ENCODE measurements at places on chromosomes 3 and 15.

GRCh38 chr3:177300039-177300833 is 103.0 kb upstream of the TBL1XR1 start:
- no peak for DNase-seq

DNA sequence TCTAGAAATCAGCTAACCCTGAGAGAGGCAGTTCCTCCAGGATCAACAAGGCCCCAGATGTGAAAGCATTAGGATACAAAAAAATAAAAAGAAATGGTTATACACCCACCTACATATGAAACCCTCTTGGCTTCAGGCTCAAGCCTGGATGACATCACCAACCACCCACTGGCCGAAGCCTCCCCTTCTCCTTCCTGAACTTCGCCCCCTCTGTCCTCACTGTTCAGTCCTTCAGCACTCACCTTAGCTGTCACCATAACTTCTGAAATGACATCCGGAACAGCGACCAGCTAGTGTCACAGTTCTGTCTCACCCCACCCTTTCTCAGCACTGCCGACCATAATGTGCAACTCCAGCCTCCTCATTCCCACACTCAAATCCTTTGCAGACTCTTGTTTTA is 98.7 kb downstream of the PLCH1 start:
- no peak for DNase-seq

DNA sequence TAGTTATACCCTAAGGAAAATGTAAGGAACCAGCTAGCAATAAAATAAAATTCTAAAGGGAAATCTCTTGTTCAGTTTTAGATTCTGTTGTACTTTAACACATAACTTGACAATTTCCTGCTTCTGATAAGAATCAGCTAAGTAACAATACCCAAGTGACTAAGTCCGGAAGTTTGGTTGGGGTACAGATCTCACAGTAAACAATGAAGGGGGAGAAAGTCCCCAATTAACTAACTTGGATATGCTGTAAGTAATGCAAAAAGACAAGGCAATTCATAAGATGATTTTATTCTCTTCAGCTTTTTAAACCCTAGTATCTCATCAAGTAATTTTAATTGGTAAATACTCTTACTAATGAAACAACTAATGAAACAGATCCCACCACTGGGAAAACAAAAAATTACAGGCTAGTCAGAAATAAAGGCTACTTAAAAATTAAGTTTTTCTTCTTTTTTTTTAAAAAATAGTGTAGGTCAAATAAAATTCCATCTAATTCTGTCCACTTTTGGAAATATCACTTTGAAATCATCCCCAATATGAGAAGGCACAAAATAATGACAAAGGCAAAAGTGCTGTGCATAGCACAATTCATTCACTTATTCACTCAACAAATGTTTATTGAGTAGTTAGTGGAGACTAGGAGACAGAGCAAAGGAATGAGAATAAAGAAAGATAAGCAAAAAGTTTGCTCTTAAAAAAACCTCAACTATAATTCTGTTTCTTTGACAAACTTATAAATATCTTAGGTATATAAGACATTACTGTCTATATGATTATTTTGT is 37.8 kb upstream of the IL20RB start:
- no peak for DNase-seq

DNA sequence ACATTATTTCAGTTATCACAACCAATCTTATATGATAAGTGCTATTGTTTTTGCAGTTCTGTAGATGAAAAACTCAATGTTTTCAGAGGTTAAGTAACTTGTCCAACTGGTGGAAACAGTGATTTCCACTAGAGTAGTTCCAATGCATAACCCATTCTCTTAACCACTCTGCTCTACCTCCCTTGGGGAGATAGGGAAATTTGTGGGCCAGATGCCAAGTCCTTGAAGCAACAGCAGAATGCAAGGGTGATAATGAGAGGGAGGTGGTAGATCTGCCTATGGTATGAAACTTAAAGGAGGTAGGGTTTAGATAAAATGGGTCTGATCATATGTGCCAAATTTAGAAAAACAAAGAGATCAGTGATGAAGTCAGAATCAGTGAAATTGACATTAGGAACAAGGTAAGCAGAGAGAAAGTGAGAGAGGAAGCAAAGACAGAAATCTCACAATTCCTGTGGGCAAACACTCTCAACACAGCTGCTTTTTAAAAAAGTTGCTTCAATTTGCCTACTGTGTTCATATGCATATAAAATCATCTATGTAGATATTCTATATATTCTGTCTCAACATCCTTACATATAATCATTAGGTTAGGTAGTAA is 50.5 kb upstream of the UBP1 start:
- DNase-seq, result no peak

- no peak for DNase-seq
Measured at GRCh38 chr3:53286727-53287126, 30.9 kb upstream of the TKT start.

DNA sequence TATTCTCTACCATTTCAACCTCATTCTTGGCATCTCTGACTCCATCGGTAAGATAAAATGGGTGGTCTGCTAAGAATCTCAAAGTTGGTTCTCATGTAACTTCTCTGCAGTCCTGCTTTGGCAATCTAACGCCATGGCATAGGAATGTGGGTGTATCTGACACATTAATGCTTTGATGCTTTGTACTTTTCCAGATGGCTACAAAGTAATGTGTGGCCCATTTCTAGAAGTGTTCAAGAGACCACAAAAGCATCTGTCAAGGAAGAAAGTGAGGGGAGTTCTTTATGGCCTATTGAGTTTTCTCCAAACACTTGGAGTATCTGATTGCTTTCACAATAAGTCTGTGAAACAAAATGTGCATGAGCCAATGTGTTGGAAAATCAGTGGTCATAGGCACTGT is 339.9 kb upstream of the TGFBR2 start:
- DNase-seq, result no peak

GRCh38 chr3:9948586-9948985 is 3.6 kb downstream of the PRRT3 start:
- no peak for DNase-seq

DNA sequence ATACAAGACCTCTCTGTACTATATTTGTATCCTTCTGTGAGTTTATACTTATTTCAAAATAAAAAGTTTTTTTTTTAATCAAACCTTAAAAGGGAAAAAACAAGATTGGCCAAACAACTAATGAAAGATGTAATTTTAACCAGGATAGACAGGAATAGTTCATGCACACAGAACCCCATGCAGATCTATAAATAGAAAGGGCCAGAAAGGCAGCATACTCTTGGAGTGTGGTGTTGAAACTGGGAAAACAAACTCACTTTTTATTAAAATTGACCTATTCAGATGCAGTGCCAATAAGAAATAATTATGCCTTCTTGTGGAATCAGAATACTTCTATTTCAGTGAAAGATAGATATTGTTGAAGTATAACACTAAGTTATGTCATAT is 204.6 kb downstream of the PLCL2 start:
- DNase-seq, result no peak

GRCh38 chr3:143121241-143122088 is 1.9 kb downstream of the CHST2 start:
- no peak for DNase-seq

DNA sequence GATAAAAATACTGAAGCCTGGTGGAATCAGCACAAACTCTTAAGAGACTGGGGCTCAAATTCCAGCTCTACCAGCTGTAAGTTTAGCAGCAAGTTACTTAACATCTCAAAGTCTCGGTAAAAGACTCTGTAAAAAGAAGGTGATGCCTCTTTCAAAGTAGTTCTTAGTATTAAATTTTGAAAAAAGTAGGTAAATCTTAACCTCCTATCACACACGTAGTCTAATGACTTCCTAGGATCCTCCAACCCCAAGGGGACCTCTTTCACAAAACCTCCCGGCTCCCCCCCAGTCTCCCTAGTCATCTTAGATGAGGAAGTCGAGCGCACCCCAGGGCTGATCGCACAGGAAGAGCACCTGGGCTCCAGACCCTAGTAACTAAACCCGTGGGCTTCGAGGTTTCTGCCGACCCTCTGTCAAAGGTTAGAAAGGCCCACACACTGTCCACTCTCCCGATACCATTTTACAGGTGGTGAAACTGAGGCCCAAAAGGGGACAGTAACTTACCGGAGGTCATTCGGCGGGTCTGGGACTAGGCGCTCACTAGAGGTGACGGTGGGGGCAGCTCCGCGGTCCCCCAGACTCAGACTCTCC is 427 bp downstream of the MBD4 start:
- no peak for DNase-seq

DNA sequence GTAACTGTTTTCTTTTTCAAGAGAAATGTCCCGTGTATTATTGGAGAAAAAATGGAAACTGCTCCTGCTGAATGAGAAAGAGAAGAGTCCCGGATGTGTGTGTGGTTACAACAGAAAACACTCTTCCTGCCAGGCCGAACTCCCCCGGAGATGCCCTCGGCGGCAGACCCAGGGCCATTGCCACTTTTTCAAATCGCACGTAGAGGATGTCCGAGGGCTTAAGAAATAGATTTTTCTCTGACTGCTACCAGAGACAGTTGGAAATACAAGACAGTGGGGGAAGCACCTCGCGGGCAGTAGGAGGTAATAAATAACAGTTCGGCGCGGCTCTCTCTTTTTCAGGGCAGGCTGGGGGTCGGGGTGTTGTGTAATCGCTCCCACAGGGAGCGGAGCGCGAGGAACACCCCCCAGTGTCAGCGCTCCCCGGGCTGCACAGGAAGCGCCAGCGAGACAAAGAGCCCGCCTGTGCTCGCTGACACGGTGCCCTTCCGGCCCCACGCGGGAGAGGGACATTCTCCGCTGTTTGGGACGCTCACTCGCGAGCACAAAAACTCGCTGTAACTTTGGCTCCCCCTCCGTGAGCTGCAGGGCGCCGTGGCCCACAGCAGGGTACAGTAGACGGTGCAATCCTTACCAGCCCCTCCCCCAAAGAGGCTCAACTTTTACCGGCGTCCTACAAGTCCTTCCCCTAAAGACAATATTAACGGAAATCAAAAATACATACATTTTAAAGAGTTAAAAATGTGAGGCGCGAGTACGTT is 1.1 kb downstream of the VGLL4 start:
- DNase-seq, result peak; percentile 72

DNA sequence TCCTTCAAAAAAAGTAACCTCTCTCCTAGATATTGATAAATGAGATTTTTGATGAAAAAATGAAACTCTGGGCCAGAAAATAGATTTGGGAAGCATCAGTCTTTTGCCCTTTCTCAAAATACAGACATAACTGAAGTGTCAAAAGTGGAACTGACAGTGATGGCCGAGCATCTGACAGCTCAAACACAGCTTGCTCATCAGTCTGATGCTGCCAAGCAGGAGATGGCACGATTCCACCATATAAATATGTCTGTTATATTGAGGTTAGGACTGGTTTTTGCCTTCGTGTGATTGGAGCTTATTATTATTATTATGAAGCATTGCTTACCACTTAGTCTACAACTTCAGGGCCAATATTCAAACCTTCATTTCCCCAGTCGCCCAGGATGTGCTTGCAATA is 152.6 kb upstream of the EPHA3 start:
- DNase-seq, result no peak

DNA sequence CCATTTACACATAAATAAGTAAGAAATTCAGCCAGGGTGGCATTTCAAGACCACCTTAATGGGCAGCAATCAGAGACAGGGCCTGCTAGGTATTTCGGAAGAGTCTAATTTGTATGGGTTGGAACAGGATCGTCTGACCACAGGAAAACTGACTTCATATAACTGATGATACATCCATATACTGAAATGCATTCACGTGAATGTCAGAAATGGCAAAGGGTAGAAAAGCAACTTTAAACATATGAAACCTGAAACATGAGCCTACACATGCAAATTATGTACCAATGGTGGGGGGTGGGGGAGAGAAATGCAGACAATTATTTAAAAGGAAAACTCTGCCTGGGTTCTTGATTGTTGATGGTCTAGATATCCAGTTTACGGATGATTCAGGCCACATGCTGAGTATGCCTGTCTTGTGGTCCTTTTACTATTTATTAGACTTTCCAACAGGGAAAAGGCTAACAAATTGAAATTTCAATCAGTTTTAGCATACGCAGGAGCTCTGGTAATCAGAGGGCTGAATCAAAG is 582.2 kb downstream of the FOXP1 start:
- no peak for DNase-seq

- no peak for DNase-seq
Measured at GRCh38 chr3:170465955-170466354, 47.3 kb downstream of the CLDN11 start.

All from amygdala (tissue), 56 donors.